ENCODE measurements at places on chromosomes 12 and 14. TPM values are rescaled to one million over a fixed set of nuclear protein-coding genes. Genes with fewer than 3 reads are reported as not detected.

Gene AKAP3
- 0.56 TPM for total RNA-seq

Gene OR11G2
- total RNA-seq = not detected

Gene PKP2
- 0.28 TPM for total RNA-seq

Gene GPR162
- total RNA-seq = 1.7 TPM

Gene ACVRL1
- total RNA-seq = 5.8 TPM

Gene POTEM
- not detected for total RNA-seq

Gene WNT5B
- 102 TPM for total RNA-seq

Gene GDF11
- total RNA-seq = 2.7 TPM

Gene CYP46A1
- total RNA-seq = under 0.01 TPM

Gene NEDD8
- 224 TPM for total RNA-seq

Gene WSB2
- 180 TPM for total RNA-seq

Gene DENND5B
- total RNA-seq = 13.4 TPM

Gene NEUROD4
- total RNA-seq = not detected

Gene OR6C2
- total RNA-seq = not detected

Gene MRPL51
- 80.1 TPM for total RNA-seq

Gene RNU4-1
- under 0.01 TPM for total RNA-seq

Gene NDUFA9
- 112 TPM for total RNA-seq

Gene TC2N
- under 0.01 TPM for total RNA-seq

Gene SLC8A3
- total RNA-seq = under 0.01 TPM

Gene EML5
- 22.2 TPM for total RNA-seq

Gene CCDC60
- total RNA-seq = not detected

Gene KIAA0586
- 44.4 TPM for total RNA-seq

Gene ACOT6
- not detected for total RNA-seq

Gene TOMM20L
- total RNA-seq = not detected

Gene PPFIA2
- 0.28 TPM for total RNA-seq

Gene CMA1
- total RNA-seq = not detected

Gene CAPZA3
- total RNA-seq = not detected

Gene WSCD2
- total RNA-seq = not detected

Gene TDRD9
- 0.18 TPM for total RNA-seq

Gene CLEC14A
- total RNA-seq = 2.8 TPM

Gene CELA1
- total RNA-seq = not detected

Gene NDUFA12
- total RNA-seq = 166 TPM

Gene INSM2
- total RNA-seq = not detected

Gene MEG3
- total RNA-seq = 32.5 TPM

Gene ATG101
- total RNA-seq = 158 TPM

Gene LUM
- total RNA-seq = 46.1 TPM

Gene AQP6
- not detected for total RNA-seq

Gene MAP1LC3B2
- total RNA-seq = not detected

Gene TAS2R8
- total RNA-seq = not detected

Gene NELL2
- total RNA-seq = 0.28 TPM

Gene RDH16
- not detected for total RNA-seq

Gene RD3L
- total RNA-seq = not detected

Gene AMHR2
- total RNA-seq = not detected

Gene ATP5F1B
- 795 TPM for total RNA-seq

Gene ADAMTS20
- not detected for total RNA-seq
